OCI-LY7 (cell line): ENCODE measurements at places on chromosomes 1 and 21.

DNA sequence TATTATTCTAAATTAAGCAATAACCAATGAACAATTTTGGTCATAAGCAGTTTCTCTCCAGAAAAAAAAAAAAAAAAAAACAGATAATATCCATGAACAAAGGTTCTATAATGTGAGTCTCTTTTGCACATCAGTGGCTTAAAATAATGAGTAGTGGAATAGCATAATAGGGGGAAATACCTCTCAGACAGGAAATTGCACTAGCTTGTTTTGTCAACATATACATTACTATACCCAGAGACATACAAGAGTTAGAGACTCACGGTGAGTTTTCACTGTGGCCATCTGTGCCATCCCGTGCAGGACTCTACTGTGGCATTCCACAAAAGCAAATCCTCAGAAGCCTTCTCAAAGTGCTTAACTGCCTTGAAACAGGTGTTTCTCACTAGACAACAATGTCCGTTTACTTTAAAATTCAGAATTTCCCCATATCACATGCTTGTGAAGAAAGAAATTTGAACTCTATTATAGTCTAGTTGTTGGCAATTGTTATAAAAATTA is 697.9 kb downstream of the USP25 start:
- no peak for DNase-seq

DNA sequence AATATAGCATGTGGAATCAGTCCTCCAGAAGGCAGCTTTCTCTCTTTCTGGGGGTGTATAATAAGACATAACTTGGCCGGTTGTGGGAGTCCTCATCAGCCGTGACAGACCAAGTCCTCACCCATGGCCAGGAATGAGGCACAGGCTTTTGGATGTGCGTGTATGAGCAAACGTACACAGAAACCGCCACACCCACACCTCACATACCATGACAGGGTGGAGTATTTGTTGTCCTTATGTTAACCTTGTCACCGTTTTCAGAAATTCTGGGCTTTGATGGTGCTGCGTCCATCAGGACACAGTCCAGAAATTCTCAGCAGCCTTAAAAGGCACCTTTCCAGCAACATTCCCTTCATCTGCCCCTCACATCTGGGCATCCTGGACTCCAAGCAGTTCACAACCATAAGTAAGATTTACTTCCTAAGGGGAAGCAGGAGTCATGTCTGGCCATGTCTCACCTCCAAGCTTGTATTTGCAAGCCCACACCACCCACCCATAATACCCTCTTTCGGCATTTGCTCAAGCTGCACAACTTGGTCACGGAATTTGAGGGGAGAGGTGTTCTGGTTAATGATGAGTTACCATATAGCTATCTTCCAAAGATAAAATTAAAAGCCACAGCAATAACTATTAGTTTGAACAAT is 12.4 kb downstream of the C1orf116 start:
- DNase-seq: no peak

DNA sequence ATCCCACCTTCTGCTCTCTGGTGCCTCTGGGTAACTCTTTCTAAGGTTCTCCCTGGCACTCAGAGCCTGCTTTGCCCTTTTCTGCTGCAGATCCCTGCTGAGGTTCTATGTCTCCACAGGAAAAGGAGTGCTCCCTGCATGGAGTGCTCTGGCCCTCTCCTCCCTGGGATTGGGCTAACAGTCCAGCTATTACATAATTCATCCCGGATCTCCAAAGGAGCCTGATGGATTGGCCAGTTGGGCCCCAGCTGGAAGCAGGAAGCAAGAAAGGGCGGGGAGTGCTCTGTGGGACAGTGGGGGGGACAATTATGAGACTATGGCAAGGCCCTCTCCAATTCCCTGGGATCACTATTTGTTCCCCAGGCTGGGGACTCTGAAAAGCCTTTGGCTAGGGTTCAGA is 51.9 kb upstream of the GOLT1A start:
- DNase-seq: no peak

- DNase-seq: no peak
These were observed 72.1 kb downstream of the SYT2 start for GRCh38 chr1:202638019-202638700.

DNA sequence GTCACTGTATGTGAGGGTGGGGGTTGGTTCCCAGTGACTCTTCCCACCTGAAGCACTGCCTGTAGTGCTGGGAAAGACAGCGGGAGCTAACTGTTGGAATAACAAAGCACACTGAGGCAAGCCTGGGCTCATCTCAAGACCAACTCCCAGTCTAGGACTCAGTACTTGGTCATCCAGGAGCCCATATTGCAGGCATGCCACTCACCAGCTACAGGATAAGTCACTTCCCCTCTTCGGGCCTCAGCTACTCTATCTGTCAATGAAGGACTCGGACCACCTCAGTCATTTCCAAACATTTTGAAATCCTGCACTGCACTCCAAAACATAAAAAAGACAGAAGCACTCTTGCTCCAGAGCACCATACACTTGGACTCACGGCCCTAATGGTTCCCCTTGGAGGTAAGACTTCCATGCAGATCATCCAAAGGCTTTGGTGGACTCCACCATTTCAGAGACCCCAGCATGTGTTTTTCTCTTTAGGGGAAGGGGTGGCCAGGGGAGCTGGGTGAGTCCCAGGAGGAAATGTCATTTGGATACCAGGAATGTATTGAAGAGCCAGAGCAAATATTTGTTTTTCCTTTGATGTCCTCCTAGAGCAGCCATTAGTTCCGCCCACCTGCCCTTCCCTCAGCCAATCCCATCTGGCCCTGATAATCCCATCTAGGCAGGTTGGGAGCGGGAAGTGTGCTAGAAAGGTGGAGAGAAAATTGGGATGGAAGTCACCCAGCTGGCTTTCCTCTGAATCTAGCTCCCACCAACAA is 3.1 kb downstream of the NUAK2 start:
- DNase-seq: no peak

DNA sequence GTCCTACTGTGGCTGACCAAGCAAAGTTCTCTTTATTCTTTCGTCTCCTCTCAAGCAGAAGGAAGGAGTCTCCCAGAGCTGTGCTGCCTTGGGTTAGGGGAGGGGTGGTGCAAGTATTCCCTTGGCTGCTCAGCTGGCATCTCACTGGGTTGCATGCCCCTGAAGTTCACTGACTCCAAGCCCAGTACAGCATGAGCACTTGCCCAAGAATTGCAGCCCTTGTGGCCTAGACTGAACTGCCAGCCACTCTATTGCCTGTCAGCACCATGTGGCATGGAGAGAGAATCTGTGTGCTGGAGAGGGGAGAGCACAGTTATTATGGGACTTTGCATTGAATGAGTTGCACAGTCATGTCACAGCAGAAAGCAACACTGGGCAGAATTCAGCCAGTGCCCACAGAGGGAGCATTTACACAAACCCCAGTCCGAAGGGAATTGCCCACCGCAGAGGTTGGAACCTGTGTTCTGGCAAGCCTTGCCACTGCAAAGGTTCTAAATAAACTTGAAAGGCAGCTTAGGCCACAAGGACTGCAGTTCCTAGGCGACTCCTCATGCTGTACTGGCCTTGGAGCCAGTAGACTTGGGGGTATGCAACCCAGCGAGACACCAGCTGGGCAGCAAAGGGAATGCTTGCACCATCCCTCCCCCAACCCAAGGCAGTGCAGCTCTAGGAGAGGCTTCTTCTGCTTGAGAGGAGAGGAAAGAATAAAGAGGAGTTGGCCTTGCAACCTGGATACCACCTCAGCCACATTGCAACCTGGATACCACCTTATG is 28.8 kb downstream of the DR1 start:
- no peak for DNase-seq

GRCh38 chr1:171807556-171807955 is 26.1 kb downstream of the METTL13 start:
- DNase-seq: no peak

GRCh38 chr1:46333300-46334029 is 7.1 kb upstream of the NSUN4 start:
- peak; percentile 88 for DNase-seq

DNA sequence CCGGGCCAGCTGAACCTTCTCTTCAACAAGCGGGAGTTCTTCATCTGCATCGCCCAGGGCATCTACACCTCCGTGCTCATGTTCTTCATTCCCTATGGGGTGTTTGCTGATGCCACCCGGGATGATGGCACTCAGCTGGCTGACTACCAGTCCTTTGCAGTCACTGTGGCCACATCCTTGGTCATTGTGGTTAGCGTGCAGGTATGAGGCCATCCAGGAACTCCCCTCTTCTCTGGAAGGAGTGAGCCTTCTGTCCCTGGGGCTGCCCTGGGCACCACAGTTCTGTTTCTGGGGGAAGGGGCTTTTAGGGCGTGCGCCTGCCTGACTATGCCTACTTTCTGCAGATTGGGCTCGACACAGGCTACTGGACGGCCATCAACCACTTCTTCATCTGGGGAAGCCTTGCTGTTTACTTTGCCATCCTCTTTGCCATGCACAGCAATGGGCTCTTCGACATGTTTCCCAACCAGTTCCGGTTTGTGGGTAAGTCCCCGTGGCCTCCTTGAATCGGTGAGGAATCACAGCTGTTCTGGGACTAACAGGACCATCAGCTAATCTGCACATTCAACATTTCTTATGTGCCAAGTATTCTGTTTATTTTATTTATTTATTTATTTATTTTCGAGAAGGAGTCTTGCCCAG is 21.1 kb downstream of the ATP8B2 start:
- DNase-seq: no peak

DNA sequence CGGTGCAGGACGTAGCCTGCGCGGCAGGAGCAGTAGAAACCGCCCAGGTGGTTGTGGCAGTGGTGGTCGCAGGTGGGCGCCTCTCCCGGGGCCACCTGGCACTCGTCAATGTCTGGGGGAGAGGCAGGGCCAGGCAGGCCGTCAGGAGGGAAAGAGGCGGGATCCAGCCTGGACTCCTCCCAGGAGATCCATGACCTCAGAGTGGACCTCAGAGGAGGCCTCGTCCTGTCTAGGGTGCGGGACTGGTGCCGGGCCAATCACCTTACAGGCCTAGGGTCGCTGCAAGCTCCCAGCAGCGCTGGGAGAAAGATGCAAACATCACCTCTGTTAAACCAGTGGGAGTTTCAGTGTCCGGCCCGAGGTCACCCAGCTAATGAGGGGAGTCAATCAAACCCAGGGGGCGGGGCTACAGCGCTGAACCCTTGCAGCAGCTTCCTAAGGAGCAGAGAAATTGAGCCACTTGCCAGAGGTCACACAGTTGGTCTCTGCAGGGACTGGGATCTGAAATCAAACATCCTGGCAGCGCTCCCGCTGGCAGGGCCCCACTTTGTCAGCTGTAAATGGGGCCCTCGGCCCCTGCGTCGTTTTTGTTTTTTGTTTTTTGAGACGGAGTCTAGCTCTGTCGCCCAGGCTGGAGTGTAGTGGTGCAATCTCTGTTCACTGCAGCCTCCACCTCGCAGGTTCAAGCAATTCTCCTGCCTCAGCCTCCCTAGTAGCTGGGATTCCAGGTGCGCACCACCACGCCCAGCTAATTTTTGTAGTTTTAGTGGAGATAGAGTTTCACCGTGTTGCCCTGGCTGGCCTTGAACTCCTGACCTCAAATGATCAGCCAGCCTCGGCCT is 1.4 kb downstream of the MASP2 start:
- DNase-seq: no peak

GRCh38 chr1:78647238-78647637 is 2.4 kb upstream of the IFI44 start:
- no peak for DNase-seq

- no peak for DNase-seq
These were observed 78.8 kb downstream of the C1orf21 start for GRCh38 chr1:184465489-184466146.

DNA sequence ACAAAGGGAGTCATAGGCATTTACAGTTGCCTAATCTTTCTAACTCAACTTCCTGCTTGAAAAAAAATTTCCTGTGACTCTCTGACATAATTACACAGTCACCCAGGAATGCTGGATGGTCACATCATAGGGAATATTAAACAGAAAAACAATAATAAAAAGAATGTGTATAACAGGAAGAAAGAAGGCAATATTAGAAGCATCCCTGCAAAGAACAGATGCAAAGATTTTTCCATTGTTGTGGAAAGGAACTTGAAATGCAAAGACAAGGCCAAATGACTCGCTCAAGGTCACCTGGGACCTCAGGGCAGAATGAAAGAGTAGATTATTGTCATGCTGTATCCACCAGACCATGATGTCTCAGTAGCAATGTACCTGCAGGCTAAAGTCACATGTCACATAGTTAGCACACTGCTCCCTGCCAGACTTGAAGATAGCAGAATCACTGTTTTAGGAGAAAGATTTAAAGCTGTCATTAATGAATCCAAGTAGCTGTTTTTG is 184.3 kb downstream of the CYYR1 start:
- DNase-seq: no peak

GRCh38 chr1:218346391-218347204 is 1.5 kb downstream of the TGFB2 start:
- DNase-seq: no peak

DNA sequence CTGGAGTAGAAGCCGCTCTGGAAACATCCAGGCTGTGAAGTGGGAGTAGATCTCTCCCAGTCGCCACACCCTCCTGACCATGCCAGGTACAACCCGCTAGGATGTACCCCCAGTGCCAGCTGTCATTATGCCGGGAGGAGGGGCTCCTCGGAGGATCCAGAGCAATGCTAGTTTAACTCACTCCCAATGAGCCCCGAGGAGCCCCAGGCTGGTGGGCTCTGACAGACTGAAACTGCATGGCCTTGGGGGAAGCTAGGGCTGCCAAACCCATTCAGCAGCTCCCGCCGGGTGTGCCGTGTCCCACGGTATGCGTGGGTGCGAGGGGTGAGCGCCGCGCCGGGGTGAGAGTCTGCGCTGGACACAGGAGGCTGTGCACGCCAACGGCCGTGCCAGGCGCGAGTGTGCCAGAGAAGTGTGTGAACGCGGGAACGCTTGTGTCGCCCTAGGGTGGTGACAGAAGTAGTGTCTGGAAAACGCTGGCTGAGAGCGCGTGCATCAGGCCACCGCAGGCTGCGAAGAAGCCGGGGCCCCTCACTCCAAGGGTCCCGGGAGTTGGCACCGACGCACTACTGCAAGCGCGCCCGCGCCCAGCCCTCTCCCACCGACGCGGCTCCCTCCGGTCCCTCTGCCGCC is 177.1 kb upstream of the EDN2 start:
- no peak for DNase-seq

DNA sequence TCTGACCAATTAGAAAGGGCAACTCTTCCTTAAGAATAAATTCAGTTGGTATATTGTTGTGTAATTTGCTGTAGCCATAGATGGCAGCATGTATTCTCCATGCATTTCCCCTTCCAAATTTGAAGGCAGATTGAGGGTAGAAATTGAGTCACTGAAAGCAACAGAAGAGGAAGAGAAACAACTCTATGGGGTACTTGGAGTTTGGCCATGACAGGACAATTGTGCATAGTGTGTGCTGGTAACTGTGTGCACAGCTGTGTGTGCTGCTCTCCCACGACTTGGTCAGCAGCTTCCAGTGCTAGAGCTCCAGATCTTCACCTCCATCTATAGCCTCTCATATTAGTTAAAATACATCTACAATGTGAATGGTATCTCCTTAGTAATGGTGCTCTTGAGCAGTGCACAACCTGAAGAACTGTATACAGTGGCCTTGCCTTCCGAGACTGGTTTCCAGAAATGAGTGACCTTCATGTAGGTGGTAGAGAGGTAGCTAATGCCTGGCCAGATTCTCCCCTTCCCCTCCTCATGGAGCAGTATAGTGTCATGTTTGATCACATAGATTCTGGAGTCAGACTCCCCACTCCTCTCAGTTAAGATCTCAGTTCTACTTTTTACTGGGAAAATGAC is 882 bp upstream of the FCAMR start:
- no peak for DNase-seq
